NCI-H460 (cell line): ENCODE measurements at places on chromosomes 4 and X. TPM values are rescaled to one million over a fixed set of nuclear protein-coding genes. Genes with fewer than 3 reads are reported as not detected.

The PCYT1B gene
- total RNA-seq, result 0.29 and 0.40 TPM in 2 replicates

The GPRIN3 gene
- 36.5 and 42.8 TPM in 2 replicates for total RNA-seq

The SSX4 gene
- not detected in 2 replicates for total RNA-seq

The CSN1S1 gene
- total RNA-seq, result not detected in 2 replicates

The DOK7 gene
- total RNA-seq, result 0.05 and 0.14 TPM in 2 replicates

The PABPC1L2B gene
- not detected in 2 replicates for total RNA-seq

The DRP2 gene
- total RNA-seq, result 0.35 and 0.40 TPM in 2 replicates

The ATOH1 gene
- not detected in 2 replicates for total RNA-seq

The POF1B gene
- 11.9 and 12.5 TPM in 2 replicates for total RNA-seq

The KCND1 gene
- total RNA-seq, result 0.58 and 0.72 TPM in 2 replicates

The ANXA5 gene
- total RNA-seq, result 332 and 349 TPM in 2 replicates

The SCML1 gene
- 10.1 TPM in 2 replicates for total RNA-seq

The POU3F4 gene
- not detected in 2 replicates for total RNA-seq

The SPRY1 gene
- total RNA-seq, result 1.4 and 1.7 TPM in 2 replicates

The CNGA2 gene
- total RNA-seq, result not detected in 2 replicates

The DCAF16 gene
- 27.1 and 30.2 TPM in 2 replicates for total RNA-seq

The GPR82 gene
- total RNA-seq, result not detected in 2 replicates

The ADH1B gene
- total RNA-seq, result not detected in 2 replicates

The UBL4A gene
- total RNA-seq, result 93.2 and 97.7 TPM in 2 replicates

The F8A2 gene
- not detected in 2 replicates for total RNA-seq

The PNMA5 gene
- not detected in 2 replicates for total RNA-seq

The HSPA4L gene
- total RNA-seq, result 21.5 and 27.0 TPM in 2 replicates

The CXCL13 gene
- not detected in 2 replicates for total RNA-seq

The RTL9 gene
- total RNA-seq, result 0.02 TPM in 1 of 2 replicates, not detected in the other

The MBNL3 gene
- total RNA-seq, result 0.07 and 0.12 TPM in 2 replicates

The RIPPLY1 gene
- total RNA-seq, result not detected in 2 replicates

The BGN gene
- total RNA-seq, result 2.0 and 2.3 TPM in 2 replicates

The ADGRG4 gene
- total RNA-seq, result not detected in 2 replicates

The FGF5 gene
- total RNA-seq, result not detected in 2 replicates

The GK2 gene
- not detected in 2 replicates for total RNA-seq

The CT45A10 gene
- total RNA-seq, result not detected in 2 replicates

The NLGN3 gene
- total RNA-seq, result 0.58 and 0.69 TPM in 2 replicates

The FABP2 gene
- not detected in 2 replicates for total RNA-seq

The TBC1D1 gene
- total RNA-seq, result 38.1 and 43.0 TPM in 2 replicates

The VCX3B gene
- total RNA-seq, result not detected in 2 replicates

The GPR50 gene
- not detected in 2 replicates for total RNA-seq

The RAB9B gene
- total RNA-seq, result 0.67 and 0.98 TPM in 2 replicates

The NDST3 gene
- total RNA-seq, result 0.12 TPM in 1 of 2 replicates, not detected in the other

The COX7B2 gene
- not detected in 2 replicates for total RNA-seq

The SULT1E1 gene
- total RNA-seq, result not detected in 2 replicates

The FAM156B gene
- 40.3 and 43.0 TPM in 2 replicates for total RNA-seq

The CC2D2A gene
- 12.2 and 14.2 TPM in 2 replicates for total RNA-seq

The UTP3 gene
- 13.3 and 14.8 TPM in 2 replicates for total RNA-seq

The MAGEA9B gene
- total RNA-seq, result 0.12 TPM in 1 of 2 replicates, not detected in the other

The ZNF157 gene
- total RNA-seq, result not detected in 2 replicates

The SPANXN3 gene
- not detected in 2 replicates for total RNA-seq

The SSX2B gene
- total RNA-seq, result not detected in 2 replicates
